ENCODE measurements at places on chromosomes 16 and 17.

GRCh38 chr17:4365628-4366326 is 698 bp downstream of the UBE2G1 start:
- peak; percentile 23 for DNase-seq

DNA sequence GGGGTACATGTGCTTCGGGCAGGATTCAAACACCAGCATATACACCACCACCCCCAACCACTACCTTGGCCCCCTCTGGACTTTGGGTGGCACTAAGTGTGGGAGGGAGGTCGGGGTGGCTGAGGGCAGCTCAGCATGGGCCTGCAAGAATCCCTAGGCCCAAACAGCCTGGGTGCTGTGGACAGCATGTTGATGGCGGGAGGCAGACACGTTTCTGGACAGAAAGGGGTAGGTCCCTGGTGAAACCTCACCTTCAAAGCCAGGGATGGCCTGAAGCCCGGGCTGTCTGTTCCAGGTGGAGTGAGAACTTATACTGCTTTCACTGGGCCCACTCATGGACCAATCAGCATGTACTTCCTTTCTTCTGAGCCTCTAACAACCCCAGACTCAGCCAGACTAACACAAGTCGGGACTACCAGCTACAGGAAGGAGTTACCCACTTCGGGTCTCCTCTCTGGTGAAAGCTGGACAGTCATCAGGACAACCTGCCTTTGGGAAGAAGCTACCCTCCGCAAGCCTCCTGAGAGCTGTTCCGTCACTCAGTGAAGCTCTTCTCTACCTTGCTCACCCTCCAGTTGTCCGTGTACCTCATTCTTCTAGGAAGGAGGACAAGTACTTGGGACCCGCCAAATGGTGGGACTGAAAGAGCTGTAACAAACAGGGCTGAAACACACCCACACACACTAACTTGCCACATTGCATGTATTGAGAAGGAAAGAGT is 203.0 kb downstream of the CPPED1 start:
- no peak for DNase-seq

GRCh38 chr16:48559462-48560211 is 50.3 kb downstream of the N4BP1 start:
- no peak for DNase-seq

- DNase-seq: no peak
Measured at GRCh38 chr16:51637770-51638094, 486.7 kb upstream of the SALL1 start.

GRCh38 chr16:30903596-30903995 is 7.2 kb downstream of the CTF1 start:
- DNase-seq: no peak

- DNase-seq: no peak
Measured at GRCh38 chr17:297758-298157, 54.8 kb downstream of the RPH3AL start.

- no peak for DNase-seq
Measured at GRCh38 chr16:23293016-23293415, 9.1 kb upstream of the SCNN1B start.

DNA sequence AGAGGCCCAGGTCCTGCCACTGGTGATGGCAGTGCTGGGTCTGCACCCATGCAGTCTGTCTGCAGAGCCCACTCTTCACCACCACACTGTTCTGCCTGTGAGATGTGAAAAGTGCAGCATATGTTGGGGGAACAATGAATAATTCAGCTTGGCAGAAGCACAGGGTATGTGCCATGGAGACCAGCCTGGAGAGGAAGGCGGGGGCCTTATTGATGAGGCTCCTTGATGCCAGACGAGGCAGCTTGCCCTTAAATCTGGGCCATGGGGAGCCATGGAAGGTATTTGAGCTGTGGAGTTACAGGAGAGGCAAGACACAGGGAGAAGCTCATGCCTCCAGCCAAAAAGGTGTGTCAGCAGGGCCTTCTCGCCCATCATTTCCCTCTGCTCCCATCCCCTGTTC is 124.7 kb downstream of the C16orf78 start:
- DNase-seq: no peak

- DNase-seq: no peak
Measured at GRCh38 chr16:77833921-77834634, 45.7 kb downstream of the VAT1L start.

DNA sequence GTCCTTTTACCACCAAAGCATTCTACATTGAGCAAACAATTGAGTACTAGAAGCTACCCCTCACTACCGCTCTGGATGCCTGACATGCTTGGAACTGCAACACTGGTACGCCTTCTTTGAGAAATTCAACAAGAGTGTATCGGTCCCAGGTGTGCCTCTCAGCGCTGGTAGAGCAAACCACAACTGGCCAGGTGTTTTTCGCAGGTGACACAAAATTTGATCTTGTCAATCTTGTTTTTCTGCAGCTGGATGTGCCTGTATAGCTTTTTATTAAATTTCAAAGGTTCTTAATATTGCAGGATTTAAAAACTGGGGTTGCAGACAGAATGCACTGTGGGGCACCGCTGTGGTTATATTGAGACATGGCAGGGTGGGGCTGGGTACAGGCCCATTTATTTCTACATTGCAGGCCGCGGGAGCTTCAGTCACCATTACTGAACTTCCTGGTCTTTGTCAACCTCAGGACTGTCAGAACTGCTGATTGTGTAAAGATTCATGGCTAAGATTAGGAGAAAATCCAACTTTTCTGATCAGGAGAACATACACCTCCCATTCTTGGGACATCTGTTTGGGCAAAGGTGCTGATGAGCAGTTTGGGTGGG is 4.5 kb upstream of the SNX20 start:
- DNase-seq: no peak

GRCh38 chr17:4520060-4520893 is 21.6 kb downstream of the SPNS2 start:
- DNase-seq: no peak

DNA sequence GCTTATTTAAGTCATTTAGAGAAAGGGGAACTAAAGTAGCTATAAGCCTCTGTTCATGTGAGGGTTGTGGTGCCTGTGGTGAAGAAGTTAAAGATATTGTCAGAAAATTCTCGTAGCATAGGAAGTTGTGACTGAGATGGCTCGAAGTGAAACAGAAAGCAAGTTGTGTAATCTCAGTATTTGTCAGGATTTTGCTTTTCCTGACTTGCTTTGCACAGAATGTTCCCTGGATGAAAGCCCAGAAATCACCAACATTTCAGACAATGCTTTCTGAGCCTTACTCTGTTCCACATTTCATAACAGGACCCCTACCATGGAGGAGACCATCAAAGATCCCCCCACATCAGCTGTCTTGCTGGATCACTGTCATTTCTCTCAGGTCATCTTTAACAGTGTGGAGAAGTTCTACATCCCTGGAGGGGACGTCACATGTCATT is 10.6 kb downstream of the CALCOCO2 start:
- no peak for DNase-seq

- DNase-seq: no peak
Measured at GRCh38 chr17:75589919-75590303, 2.3 kb downstream of the MYO15B start.

DNA sequence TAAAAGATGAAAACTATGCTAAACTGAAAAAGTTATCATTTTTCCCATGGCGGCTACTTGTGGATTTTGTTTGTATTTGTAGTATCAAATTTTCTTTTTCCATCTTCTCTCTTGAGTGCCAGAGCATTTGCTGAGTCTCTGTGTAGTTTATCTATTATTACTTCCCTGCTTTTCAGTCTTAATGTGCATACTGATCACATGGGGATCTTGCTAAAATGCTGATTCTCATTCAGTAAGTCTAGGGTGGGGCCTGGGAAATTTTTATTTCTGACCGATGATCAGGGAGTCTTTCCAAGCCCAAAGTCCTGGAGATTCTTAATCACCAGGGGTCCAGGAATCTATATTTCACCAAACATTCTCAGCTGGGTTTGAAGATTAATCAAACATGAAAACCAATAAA is 189.0 kb upstream of the GOT2 start:
- DNase-seq: no peak

GRCh38 chr17:77124192-77124889 is 16.4 kb upstream of the SEC14L1 start:
- no peak for DNase-seq

DNA sequence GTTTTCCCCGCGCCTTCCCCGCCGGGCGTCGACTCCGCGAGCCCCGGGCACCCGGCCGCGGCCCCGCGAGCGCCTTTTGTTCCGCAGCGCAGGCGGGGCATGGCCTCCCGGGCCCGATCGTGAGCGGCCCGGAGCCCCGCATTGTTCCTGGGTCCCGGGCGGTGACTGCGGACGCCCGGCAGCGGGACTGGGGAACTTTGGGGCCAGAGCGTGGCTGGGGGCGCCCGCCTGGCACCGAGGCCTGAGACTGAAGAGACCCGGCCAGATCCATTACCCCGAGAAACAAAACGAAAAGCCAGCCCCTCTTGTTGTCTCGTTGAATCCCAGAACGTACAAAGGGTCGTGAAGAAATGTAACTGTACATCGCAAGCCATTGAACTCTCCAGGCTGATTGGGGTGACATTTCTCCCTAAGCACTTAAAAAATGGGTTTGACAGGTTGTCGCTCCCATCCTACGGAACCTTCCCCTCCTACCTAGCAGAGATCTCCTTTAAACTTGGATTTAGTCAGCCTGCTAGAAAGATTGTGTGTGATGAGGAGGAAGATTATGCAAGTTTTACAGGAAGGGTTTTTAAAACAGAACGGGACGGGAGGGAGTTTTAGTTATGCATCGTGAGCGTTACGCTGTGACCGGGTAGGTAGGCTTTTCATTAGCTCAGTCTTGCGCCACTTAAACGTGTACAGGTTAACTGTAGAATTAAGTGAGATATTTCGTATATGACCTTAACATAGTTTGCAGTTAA is 825 bp downstream of the METTL9 start:
- DNase-seq: no peak

DNA sequence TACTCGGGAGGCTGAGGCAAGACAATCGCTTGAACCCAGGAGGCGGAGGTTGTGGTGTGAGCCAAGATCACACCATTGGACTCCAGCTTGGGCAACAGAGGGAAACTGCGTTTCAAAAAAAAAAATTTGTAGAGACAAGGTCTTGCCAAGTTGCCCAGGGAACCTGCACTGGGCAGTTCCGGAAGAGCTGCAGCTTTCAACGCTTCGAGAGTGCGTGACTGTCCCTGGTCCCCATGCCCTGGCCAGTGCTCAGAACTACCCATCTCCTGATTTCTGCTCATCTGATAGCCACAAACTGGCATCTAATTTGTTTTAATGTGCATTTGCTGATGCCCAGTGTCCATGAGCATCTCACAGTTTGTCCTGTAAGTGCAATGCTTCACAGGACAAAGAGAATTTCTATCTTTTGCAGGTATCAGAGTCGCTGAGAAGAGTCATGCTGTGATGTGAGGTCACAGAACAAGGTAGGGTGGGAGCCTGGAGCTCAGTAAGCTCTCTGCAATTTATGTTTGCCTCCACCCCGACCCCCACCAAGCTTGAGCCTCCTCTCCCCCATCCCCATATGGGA is 3.9 kb downstream of the ACTG1 start:
- no peak for DNase-seq

DNA sequence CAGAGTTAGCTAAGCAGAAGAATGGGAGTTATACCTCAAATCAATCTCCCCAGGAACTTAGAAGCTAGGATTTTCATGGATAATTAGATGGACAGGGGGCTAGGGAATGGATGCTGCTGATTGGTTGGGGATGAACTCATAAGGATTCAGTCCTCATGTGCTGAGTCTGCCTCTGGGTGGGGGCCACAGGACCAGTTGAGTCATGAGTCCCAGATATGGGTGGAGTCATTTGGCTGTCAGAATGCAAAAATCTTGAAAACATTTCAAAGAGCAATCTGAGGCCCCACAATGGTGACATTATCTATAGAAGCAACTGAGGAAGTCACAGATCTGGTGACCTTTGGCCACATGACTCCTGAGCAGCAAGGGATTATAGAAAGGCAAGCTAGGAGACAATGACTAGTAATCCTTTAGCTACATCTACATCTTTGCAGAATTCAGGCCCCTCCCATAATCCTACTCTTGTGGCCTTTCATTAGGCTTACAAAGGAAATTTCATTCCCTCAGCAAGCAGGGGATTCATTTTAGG is 82.6 kb upstream of the CCL2 start:
- no peak for DNase-seq

DNA sequence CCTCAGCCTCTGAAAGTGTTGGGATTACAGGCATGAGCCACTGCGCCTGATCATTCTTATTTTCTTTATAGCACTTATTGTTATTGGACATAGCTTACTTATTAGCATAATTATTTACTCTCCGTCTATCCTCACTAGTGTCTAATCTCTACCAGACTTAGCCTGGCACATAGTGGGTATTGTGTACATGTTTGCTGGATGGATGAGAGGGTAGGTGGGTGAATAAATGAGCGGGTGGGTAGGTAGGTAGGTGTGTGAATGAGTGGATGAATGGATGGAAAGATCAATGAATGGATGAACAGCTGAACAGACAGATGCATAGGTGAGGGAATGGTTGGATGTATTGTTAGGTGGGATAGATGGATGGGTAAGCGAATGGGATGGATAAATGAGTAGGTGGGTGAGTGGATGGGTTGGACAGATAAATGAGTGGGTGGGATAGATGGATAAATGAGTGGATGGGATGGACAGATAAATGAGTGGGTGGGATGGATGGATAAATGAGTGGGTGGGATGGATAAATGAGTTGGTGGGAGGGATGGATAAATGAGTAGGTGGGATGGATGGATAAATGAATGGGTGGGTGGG is 51.9 kb downstream of the ABCC6 start:
- DNase-seq: no peak

DNA sequence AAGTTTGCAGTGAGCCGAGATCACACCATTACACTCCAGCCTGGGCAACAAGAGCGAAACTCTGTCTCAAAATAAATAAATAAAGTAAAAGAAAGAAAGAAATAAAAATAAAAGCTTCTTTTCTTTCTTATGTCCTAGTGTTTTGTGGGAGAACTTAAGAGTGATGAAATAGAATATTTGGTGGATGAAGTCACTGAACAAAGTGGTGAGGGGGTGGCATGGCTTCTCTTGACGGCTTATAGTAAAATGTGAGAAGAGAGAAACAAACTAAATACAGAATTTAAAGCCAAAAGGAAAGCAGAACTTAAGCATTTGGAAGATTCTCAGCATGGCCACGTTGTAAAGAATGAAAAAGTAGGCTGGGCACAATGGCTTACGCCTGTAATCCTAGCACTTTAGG is 15.3 kb downstream of the SGF29 start:
- no peak for DNase-seq

- no peak for DNase-seq
Measured at GRCh38 chr16:79004309-79004708, 596.2 kb downstream of the MAF start.

DNA sequence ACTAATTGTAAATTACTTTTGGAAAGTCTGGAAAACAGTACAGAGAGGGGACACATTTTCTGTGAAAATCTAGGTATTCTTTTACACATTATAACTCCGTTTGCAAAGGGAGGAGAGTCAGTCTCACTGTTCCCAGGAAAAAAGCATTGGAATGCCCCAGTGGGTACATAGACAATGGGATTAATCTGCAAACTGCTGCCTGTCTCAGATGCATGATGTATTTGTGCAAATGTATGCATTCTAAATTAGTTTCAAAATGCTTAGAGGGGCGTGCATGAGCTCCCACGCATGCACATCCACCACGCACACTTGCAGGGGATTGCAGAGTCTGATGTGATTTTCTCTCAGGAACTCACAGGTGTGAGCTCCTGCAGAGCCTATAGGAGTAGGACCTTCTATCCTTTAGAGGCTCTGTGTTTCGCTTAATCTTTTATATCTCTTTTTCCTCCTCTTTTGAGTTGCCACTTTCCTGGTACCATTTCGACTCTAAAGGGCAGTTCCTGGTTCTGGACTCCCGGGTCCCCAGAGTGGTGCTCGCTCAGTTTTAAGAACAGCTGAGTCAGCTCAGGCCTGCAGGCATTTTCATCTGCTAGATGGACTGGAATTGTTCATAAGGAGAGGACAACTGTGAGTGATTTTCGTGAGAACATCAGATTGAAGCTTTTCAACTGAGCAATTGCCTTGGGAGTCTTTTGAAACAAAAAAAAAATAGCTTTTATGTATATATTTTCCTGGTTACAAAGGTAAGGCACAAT is 1.1 kb downstream of the BCO1 start:
- no peak for DNase-seq
